ENCODE measurements at places on chromosomes 5 and 9.

- no peak for DNase-seq
These were observed 613.0 kb upstream of the CCNG1 start for GRCh38 chr5:162824360-162824759.

DNA sequence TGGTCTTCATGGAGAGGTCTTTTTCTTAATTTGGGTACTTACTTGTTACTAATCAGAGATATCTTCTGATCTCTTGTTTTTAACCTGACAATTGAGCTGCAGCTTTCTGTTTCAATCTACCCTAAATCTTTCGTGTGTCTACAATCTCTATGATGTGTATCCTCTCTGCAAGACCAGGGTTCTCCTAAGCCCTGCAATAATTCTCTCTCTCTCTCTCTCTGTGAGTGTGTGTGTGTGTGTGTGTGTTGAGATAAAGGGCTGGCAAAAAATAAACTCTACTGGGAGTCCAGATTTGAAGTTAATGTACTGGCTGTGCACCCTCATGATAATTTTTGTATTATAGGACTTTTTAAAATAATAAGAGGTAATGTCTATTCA lies 57.8 kb upstream of the FBXL7 start:
- no peak for DNase-seq

DNA sequence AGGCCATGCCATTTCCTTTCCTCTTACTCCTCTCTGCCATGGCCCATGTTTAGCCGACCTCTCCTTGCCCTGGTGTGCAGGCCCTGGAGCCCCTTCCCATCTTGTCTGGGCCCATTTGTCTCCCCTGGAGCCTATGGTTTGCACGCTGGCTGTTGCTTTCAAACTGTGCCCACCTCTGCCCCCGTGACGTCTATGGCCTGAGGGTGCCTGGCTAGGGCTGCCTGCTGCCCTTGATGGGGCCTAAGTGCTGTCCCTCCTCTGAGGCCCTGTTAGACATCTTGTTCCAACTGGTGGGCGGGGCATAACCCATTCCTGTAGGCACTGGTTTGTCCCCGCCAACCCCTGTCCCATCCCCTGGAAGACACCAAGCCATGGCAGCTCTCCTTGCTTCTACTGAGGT lies 22.7 kb upstream of the ENHO start:
- no peak for DNase-seq

GRCh38 chr5:119478781-119479180 lies 26.5 kb downstream of the HSD17B4 start:
- no peak for DNase-seq

GRCh38 chr9:6965566-6965965 lies 207.8 kb downstream of the KDM4C start:
- peak; percentile 5 for DNase-seq

GRCh38 chr5:14684757-14685156 lies 20.2 kb downstream of the OTULIN start:
- no peak for DNase-seq

DNA sequence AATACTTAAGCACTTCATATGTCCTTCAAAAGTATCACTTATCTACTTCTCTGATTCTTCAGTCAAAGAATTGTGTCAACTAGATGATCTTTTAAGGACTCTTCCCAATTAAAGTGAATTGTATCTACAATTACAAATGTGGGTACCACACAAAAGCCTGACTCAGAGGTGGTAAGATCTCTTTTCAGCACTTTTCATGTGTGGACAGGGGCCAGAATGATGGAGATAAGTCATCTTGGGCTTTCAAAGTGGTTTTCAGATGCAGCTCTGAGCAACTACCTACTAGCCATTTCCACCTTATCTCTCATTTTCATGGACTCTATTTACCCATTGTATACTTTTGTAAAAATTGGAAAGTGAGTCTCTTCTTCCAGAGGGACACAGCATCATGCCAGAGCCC lies 8.4 kb downstream of the COX7C start:
- DNase-seq: no peak

DNA sequence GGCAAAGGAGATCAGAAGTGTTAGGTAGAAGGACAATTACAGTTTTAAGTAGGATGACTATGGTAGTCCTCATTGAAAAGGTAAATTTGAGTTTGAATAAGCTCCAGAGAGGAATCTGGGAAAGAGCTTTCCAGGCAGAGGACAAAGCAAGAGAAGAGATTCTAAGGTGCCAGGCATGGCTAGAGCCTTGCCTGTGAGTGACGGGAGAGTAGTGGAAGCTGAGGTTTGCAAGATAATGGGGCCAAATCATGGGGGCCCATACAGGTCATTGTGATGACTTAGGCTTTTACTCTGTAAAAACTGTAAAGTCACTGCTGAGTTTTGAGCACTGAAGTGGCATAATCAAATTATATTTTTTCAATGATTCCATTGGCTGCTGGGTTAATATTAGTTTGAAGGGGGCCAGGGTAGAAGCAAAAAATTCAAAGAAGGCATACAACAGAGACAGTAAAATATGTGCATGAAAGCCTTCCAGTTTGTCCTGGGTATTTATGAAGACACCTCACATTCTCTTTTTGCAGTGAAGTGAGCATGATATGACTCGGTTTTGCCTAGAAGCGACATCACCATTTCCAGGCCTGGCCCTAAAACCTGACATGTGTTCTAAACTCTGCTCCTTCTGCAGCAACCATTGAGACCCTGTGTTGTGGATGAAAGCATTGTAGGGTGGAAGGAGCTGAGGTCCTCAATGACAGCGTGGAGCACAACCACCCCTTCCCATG lies 279.8 kb upstream of the TNC start:
- no peak for DNase-seq

DNA sequence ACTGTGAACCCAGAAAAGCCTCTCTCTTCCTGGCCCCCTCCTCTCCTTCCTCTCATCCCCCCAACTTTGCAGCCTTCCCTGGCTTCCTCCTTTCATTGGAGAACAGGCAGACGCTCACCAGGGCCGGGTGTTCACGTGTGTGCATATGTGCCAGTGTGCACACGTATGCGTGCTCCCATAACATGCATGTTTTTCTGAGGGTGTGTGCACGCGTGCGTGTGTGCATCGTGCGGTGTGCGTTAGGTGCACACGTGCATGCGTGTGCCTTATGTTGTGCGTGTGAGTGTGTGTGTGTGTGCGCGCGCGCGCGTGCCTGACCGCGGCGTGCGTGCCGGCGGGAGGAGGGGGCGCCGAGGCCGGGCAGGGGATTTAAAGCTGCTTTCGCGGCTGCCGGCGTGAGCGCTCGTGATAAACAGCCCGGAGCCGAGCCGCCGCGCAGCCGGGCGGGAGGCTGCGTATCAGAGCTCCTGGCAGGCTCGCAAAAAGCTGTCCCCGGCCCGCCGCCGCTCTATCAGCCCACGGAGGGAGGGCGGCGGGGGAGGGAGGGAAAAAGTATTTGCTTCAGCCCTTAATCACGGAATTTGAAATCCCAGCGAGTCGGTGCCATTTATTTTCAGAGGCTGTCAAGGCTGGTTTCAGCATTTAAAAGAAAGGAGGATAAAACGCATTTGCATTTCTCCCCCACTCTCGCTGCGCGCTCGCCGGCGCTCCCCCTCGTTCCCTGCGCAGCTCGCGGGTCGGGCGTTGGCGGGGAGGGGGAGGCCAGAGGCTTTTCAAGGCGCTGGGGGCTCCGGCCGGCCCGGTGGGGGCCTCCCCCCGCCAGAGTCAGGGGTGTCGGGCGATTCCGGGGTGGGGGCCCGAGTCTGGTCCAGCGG lies 183.9 kb downstream of the C9orf50 start:
- DNase-seq: peak; percentile 66

GRCh38 chr5:88081877-88082276 lies 186.8 kb downstream of the TMEM161B start:
- DNase-seq: no peak

GRCh38 chr5:54785729-54786591 lies 199.4 kb downstream of the ESM1 start:
- no peak for DNase-seq

- DNase-seq: no peak
These were observed 207.1 kb downstream of the VPS13A start for GRCh38 chr9:77384406-77384805.

GRCh38 chr5:140133514-140134167 lies 7.9 kb downstream of the IGIP start:
- no peak for DNase-seq

DNA sequence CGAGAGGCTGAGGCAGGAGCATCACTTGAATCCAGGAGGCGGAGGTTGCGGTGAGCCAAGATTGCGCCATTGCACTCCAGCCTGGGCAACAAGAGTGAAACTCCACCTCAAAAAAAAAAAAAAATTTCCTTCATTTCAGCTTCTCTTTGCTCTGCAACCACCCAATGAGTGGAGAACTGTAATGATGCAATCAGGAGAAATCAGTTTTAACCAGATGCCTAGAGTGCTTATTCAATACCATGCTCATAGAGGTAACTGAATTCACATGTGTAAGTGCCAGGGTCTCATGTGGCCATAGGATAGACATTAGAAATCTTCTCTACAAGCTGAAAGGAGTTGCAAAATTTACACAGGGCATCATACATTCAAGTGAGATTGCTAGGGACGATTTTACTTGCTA lies 70.6 kb downstream of the HMHB1 start:
- DNase-seq: no peak

- no peak for DNase-seq
These were observed 757.4 kb downstream of the PTPRD start for GRCh38 chr9:9855177-9856078.

DNA sequence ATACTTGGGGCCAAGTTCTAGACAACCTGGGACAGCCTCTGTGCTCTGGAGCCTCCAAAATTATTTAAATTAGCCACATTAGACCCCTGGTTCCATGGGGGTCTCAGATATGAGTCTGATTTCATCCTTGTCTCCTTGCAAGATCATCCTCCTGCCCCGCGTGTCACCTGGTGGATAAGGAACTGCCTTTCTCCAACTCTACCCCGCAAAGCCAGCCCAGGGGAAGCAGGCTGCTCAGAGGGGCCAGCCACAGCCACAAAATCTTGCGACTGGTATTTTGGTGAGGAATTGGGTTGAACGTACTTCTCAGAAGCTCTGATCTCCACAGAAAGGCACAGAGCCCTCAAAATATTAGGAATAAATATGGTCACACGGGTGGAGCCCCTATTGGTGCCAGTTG lies 101.2 kb downstream of the AK8 start:
- DNase-seq: no peak

DNA sequence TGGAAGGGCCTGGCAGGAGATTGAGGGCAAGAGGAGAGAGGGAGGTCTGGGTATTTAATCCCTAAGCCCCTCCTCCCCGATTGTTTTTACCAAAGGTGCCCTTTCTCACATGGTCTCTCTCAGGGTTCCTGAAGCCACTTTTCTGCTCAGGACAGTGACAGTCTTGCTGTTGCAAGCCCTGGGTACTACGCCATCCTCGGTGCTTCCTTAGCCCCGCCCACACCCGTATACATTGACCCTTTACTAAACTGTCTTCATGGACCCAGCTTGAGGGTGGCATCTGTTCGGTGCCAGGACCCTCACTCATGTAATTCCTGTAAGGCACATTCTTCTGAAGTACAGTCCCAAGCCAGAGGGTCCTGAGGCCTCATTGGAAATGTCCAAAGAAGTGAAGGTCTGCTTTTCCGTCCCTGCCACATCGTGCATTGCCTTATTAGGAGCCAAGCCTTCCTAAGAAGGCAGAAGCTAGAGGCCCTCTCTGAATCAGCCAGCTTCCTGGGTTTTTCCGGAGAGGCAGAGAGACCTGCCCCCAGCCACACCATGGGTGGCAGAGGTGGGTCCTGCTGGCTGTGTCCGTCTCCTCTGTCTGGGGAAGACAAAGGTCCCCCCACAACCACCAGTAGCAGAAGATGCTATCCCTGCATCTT lies 1.9 kb upstream of the SH3PXD2B start:
- DNase-seq: no peak

GRCh38 chr5:180522330-180522729 lies 28.2 kb downstream of the CNOT6 start:
- peak; percentile 16 for DNase-seq

DNA sequence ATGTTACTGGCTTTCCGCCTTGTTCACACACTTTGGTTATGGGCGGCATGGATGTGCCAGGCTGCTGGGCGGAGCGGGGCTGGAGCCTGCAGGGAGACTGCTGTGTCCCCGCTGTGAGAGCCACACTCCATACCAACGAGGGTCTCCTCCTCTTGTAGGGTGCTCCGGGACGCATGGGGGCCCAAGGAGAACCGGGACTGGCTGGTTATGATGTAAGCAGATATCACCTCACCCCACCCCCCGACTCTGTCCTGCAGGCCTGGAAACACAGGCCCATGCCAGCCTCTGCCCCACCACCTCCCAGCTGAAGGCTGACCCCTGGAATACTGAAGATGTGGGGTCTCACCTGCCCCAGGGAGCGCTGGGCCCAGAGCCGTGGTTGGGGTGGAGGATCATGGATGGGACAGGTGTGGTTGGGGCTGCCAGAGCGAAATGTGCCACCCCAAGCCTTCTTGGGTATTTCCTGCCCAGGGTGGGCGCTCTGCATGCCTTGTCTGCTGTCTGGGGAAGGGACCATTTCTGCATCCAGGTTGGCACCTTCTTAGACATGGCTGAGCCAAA lies 39.3 kb upstream of the ORM1 start:
- no peak for DNase-seq

GRCh38 chr5:2353871-2354440 lies 397.5 kb downstream of the IRX2 start:
- no peak for DNase-seq

- no peak for DNase-seq
These were observed 152.8 kb upstream of the IFNE start for GRCh38 chr9:21634951-21635350.

- DNase-seq: no peak
These were observed 12.2 kb downstream of the SLC35A4 start for GRCh38 chr5:140576776-140577201.

DNA sequence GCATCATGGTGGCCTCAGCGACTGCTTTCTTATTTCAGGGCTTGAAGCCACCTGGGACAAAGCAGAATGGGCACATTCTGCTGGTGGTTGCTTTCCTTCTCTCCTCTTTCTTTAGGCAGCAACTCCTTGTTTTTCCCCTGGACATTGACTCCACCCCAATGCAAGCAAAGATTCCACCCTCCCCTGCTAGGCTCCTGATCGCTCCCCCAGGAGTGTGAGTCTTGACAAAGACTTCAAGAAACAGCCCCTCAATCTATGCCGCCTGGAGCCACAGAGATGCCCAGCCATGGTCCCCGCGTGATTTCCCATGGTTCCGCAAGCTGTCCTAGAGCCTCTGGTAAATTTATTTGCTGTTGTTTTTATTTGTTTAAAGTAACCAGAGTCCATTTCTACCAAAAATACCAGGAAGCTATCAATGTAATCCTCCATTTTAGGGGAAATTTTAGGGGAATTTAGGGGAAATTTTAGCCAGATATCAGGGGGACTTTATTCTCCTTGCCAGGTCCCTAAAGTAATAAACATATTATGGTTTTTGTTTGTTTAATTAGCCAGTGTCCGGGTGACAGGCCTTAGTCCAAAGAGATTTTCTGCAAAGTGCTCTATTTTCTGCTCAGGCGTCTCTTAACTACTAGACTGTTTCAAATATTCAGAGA lies 2.3 kb downstream of the KCNMB1 start:
- DNase-seq: no peak

- no peak for DNase-seq
These were observed 214.7 kb downstream of the TRIO start for GRCh38 chr5:14357851-14358250.
